ENCODE measurements at places on chromosomes 4 and X. TPM values are rescaled to one million over a fixed set of nuclear protein-coding genes. Genes with fewer than 3 reads are reported as not detected.

Gene TKTL1
- not detected for total RNA-seq

Gene RGN
- not detected for total RNA-seq

Gene SPANXB1
- 0.33 TPM for total RNA-seq

Gene PDE5A
- 8.1 TPM for total RNA-seq

Gene ADH1B
- not detected for total RNA-seq
